Activated naive CD4-positive, alpha-beta T cell (primary cell): ENCODE measurements at places on chromosomes 3 and 15.

DNA sequence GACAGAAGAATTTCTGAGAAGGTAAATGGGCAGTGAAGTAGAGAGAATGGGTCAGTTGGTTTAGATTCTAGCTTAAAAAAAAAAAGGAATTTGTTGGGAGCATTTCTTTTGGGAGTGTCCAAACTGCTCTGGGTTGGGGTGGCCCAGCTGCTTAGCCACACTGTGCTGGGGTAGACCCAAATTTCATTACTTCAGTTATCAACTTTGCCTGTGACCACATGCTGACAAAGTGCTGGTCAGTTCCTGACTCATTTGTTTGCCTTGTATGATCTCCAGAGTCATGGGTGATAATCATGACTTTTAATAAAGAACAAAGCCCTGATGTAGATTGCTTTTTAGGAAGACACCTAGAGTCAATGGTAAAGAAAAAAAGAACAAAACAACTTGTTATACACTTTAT is 121.5 kb upstream of the FGF7 start:
- no peak for DNase-seq

DNA sequence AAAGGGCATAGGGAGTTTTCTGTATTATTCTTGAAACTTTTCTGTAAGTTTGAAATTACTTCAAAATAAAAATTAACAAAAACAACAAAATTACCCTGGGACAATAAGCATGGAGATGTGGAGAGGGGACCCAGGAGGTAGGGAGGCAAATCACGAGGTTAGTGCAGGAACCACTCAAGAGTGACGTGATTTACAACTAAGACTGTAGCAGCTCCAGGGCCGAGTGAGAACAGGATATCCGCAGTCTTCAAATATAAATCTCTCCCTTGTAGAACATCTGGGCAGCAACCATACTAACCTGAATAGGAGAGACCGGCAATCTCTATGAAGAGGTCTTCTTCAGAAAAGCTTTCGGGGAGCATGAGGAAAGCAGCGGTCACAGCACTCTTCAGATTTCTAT is 17.3 kb downstream of the TAMM41 start:
- DNase-seq: no peak

DNA sequence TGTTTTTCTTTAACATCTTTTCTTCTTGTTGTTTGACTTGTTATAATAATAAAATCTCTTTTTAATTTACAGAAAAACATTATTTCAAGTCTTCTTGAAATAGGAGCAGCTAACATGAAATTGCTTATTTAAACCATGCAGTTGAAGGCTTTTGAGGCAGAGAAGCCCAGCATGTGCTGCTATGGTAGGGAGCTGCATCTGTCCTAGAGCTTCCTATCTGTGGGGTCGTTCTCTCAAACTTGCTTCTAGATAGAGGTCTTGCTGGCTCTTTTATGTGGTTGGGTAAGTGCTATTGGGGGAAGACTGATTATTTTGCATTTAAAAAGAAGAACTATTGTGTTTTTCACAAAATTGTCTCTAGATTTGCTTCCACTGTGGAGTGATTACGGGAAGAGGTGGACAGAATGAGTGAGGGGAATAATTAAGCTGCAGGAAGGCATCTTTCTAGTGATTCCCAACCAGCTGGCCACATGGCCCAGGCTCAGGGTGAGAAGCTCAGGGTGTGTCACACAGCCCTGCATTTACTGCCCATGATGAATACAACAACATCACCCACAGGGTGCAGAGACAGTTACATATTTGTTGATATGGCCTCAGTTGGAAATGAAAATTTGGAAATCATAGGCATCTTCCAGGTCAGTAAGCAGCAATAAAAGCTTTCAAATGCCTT is 98.7 kb downstream of the CHST2 start:
- DNase-seq: no peak

DNA sequence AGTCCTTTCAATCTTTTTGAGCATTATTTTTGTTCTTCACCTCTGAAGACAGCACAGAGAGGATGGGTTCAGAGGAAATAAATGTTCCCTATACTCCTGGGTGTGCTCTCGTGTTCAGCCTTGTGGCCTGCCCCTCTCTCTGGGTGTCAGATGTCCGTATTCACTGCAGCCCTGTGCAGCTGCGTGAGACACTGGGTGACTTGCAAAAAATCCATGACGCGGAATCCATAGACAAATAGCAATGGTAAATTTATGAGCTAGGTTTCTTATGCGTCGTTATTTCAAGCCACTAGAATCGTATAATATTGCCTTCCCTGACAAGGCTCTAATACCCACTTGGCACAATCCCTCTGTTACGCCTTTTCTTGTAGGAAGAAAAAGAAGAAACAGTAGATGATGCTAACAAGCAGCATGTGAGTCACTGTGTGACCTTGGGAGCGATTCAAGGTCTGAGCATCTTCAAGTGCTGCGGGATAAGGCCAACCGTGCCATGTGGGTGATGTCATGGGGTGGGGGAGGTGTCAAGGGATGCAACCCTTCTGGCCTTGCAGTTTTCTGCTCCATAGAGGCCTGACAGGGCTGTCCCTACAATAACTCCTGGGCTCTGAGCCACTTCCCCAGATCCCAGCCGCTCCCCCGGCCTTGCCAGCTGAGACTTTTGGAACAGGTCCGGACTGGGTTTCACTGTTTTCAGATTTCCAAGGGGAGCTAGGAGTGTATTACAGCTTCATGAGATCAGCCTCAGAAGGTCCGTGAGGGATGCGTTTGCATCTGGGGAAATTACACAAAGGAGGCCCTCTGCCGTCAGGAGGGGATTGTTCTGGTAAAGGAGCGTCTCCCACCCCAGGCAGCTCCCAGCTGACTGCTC is 47.6 kb upstream of the POMGNT2 start:
- DNase-seq: no peak

DNA sequence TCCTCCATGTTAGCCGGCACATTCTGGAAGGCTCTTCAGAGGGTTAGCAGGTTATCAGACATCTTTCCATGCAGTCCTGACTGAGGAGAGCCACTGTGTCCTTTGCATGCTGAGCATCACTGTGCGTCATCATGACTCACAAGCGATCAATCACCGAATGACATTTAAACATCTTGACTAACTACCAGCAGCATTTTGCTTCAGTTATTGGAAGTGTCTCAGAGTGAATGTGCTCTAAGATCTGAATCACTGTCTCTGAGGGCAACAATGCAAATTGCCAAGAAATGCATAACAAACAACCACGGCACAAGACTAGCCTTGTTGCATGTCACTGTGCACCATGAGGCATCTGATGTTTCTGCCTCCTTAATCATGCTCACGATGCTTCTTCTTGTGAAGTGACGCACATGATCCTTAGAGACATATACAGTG is 18.3 kb upstream of the ATP8B4 start:
- DNase-seq: no peak

GRCh38 chr3:195801251-195802183 is 10.2 kb downstream of the MUC4 start:
- DNase-seq: no peak

DNA sequence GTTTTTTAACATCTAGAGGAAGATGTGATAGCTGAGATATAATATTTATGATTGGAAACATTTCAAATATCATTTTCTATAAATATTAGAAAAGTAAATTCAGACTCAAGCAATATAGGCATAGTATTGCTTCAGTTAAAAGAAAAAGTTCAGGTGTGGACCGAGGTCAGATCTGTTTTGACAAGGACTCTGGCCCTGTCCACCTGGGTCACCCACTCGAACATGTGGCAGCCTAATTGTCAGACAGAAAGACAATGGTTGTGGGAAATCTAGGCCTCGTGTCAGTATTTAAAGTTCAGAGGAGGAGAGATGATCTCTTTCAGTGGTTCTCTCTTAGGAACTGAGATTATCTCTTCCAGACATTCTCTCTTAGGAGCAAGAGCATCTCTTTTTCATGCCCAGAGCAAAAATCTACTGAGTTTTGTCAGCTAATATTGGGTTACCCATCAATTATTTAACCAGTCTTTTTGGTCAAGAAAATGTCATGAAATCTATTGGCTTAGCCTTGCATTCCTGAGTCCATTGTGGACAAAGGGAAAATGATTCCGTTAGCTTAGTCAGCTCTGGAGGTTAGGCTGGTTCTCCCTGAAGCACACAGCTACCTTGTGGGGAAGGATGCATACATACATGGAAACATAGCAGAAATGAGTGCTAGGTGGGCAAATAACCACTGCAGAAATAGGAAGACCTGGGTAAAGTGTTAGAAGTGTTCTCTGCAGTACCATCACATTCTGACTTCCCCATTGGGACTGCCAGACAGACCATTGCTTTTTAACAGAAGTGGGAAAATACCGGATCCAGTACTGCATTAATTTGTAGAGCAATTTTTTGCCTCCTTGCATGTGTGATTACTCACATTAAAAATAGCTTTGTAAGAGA is 343.3 kb downstream of the GRM7 start:
- no peak for DNase-seq

DNA sequence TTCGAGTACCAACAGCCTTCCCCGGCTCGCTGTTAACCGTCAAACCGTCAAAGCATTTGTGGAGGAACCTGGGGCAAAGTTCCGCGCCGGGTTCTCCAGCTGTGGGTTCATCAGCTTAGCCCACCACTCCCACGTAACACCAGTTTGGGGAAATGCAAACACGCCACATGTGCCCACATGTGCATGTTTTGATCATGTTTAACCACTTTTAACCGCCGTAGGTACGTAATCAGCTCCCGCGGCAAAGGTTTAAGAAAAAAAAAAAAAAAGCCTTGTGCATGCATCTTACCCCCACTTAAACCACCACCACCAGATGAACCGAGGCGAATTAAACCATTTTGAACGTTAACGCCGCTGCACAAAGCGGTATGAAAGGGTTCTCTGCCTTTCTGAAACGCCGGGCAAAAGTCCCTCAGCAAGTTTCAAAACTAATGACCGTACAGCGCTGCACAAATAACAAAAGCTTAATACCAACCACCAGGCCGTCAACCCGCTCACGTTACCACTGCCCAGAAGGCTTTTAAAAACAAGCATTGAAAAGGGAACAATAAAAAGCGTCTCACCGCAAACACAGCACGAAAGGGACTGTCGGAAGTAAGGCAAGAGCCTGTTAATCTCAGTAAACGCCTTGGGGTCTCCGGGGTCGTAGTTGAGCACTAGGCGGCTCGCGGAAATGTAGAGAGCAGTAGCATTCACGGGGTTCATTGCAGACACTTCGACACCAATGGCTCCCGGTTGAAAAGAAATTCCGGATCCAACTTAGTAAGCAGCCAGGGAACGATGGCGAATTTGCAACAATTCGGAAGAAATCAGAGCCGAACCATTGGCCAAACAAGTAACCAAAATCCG is 1.5 kb downstream of the MSL2 start:
- DNase-seq: peak; percentile 43

- DNase-seq: no peak
Observed at GRCh38 chr15:80856809-80857377, 77.7 kb downstream of the CEMIP start.

DNA sequence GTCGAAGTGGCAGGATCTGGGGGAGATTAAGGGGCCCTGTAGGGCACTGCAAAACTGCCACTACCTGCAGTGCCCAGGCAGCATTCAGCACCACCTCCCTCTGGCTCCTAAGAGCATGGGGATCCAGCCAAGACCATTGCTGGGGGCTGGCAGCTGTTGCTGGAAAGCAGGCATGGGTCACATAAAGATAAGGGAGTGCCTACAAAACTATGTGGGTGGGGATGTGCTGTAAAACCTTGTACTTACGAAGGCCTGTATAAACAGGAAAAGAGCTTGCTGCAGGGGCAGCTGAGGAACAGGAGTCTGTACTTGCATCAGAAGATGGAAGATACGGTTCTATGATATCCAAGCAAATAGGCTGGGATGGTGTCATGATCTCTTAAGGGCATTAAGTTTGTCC is 27.1 kb downstream of the IL20RB start:
- no peak for DNase-seq

DNA sequence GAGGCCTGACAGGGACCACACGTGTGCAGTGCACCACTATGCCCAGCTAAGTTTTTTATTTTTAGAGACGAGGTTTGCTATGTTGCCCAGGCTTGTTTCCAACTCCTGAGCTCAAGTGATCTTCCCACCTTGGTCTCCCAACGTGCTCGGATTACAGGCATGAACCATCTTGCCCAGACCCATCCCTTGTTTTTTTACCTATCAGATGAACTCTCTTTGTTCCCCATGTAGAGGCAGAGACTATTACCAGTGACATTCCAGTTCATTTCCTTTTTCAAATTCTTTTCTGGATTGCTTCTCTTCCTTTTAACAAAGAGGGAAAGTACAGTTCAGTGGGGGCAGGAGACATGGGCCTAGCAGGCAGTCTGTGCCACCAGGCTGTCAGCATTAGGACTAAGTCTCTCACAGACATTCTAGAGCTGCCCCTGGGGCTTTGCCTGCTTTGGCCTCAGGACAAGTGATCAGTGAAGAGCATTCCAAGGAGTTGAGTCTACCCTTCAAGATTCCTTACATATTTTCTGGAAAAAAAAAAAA is 103.5 kb upstream of the SLC7A14 start:
- DNase-seq: no peak

GRCh38 chr15:49306551-49306950 is 116.5 kb upstream of the FGF7 start:
- DNase-seq: no peak

GRCh38 chr15:51121118-51121517 is 26.4 kb upstream of the TNFAIP8L3 start:
- no peak for DNase-seq

DNA sequence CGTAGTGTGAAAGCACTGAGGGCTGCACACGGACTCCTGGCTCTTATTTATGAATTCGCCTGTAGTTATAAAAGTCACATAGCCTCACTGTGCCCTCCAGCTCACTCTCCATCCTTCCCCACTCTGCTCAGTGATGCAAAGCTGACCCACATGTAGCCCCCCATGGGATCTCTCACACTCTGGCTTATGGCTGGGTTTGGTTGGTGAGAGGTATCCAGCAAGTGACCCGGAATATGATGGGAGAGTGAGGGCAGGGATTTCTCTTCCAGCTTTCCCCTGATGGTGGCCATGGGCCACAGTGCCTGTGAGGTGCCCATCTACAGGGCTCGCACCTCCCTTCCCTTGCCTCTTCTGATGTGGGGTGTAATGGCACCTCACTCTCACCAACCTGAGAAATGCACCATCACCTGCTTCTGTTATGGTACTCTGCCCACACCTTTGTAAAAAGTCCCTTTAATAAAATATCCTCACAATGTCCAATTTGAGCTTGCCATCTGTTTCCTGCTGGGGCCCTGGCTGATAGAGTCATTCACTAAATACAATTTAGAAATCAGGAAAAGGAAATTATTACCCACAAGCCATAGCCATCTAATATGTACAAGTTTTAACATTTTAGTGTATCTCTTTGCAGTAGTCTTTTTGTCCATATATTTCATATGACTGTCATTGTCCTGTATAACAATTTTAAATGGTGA is 93.6 kb downstream of the SCN11A start:
- DNase-seq: no peak

DNA sequence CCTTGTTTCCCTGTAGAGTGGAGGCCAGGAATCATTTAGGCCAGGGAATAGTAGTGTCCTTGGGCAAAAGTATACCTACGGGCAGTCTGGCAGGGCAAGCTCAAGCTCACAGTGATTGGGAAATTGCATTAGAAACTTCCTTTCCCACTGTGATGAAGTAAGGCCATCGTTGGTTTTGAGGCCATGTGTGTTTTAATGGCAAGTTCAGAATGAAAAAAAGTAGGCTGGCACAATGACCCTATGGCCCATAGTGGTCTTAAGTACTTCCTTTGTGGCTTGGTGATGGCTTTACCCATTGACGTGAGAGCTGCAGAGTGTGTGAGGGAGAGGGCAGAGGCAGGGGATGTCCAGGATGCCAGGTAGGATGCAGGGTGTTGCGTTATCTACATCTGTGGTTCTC is 28.8 kb downstream of the LIMD1 start:
- no peak for DNase-seq

- DNase-seq: no peak
Observed at GRCh38 chr3:17639765-17640164, 102.7 kb downstream of the TBC1D5 start.

- DNase-seq: peak; percentile 37
Observed at GRCh38 chr15:66701422-66702034, 508 bp upstream of the SMAD6 start.
